ENCODE measurements at places on chromosomes 3 and 15.

GRCh38 chr3:84960581-84960980 lies 1.8 kb downstream of the CADM2 start:
- no peak for DNase-seq

GRCh38 chr3:187821616-187822317 lies 76.5 kb upstream of the BCL6 start:
- no peak for DNase-seq

DNA sequence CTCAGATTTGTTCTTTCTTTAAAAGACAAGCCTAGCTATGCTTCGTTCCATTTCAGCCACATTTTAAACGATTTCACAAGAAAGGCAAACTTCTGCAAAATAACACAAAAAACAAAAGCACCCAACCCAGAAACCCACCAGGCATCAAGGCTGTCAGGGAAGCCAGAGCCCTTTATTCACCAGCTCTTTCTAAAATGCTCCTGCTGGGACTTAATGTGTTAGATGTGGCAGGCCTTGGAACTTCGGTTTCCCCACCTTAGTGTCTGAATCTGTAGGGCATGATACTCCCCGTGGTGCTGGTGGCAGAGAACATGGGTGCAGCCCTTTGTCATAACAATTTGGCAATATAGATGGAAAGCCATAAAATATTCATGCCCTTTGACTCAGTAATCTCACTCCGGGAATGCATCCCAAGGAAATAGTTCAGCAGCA lies 56.8 kb upstream of the LCTL start:
- no peak for DNase-seq

- DNase-seq = no peak
Measured at GRCh38 chr3:44992555-44993470, 16.8 kb downstream of the EXOSC7 start.

DNA sequence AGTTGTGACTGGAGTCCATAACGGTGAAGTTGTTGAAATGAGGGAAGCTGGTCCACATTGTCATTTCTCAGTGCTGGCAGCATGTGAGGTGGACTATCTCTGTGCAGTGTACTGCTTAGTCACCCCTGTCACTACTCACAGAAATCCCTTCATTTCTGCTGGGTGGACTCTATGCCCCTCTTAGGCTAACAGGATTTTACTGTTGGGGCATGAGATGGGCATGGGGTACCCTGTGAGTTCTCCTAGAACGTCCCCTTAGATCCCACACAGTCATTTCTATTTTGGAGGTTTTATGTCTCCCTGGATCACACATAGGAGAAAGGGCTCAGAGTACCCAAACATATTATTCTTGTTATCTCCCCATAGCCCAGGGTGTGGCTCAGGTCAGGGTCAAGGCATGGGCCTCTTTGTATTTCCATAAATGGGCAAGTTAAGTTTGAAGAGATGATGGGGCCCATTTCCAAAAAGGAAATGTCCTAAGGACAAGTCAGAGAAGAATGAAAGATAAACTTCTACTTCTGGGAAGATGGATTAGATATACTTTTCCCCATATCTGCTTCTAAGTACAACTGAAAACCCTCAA lies 15.2 kb downstream of the P2RY1 start:
- DNase-seq = no peak

- no peak for DNase-seq
Measured at GRCh38 chr15:36818260-36818659, 238.8 kb downstream of the CDIN1 start.

DNA sequence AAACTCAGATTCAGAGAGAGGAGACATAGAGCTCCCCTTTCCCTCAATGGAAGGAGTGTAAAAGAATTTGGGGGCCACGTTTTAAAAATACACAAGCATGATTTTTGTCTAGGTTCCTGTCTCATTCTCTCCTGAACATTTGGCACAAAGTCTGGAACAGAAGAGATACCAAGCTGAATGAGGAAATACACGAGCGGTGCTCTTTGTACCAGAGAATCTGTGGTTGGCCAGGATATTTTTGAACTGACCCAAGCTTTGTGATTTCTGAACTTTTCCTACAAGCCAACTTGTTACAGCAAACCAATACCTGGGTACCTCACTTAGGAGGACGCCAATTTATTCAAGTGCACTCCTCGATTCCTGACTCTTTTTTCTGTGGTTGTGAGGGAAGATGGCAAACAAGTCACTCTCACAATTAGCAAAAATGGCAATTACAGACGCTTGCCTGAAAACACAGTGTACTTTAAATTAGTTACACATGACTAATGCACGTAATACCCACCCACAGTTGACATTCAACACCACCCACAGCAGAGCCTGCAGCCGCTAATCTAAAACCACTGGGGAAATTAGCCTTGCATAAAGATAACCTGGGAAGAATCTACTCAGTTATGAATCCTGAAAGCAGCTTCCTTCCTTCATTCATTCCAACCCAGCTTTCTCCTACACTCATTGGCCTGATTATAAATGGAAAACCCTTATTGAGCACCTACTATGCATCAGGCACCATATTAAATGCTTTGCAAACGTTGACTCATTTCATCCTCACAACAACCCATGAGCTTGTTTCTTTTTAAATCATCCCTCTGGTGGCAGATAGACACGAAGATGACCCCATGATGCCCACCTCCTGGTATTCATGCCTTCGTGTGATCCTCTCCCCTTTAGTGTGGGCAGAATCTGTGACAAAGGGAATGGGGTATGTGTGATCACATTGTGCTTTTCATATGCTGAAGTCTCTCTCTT lies 293.5 kb downstream of the KBTBD8 start:
- DNase-seq = no peak

- DNase-seq = no peak
Measured at GRCh38 chr15:42175671-42176070, 19.2 kb upstream of the PLA2G4F start.

GRCh38 chr15:65071381-65071811 lies 3.6 kb upstream of the RASL12 start:
- no peak for DNase-seq

GRCh38 chr3:26406636-26407035 lies 215.9 kb upstream of the LRRC3B start:
- no peak for DNase-seq

DNA sequence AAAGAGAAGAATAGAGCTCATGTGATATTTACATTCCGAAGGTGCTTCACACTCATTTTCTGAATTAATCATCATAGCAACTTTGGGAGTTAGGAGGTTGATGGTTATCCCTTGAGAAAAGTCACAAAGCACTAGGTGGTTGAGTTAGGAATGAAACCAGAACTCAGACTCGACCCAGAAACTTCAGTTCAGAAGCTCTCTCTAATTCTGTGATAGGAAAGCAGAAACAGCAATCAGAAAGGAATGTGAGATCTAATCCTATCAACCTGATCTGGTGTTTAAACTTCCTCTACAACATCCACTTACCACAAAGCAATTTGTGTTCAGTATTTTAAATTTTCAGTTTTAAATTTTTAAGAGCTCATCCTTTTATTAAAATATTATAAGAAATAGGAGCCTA lies 211.2 kb downstream of the CNTN3 start:
- no peak for DNase-seq

GRCh38 chr3:136804141-136804540 lies 14.8 kb upstream of the SLC35G2 start:
- no peak for DNase-seq

GRCh38 chr15:33298631-33299030 lies 12.1 kb upstream of the RYR3 start:
- no peak for DNase-seq

GRCh38 chr15:89377842-89378295 lies 43.2 kb upstream of the POLG start:
- DNase-seq = no peak

DNA sequence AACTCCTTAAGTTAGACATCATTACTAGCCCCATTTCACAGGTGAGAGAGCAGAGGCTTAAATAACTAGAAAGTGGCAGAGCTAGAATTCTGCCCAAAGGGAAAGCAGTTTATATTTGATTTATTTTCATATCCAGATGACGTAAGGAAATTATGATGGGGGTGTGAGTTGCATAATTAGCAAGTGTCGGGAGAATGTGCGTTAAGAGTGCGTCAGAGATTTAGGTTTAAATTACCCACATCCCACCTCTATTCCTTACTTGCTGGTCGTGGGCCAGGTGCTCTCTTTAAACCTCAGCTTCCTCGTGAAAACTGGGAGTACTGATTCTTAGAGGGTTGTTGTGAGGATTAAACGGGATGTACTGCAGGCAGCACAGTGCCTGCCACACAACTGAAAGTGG lies 32.3 kb downstream of the FSTL1 start:
- DNase-seq = no peak

- no peak for DNase-seq
Measured at GRCh38 chr15:37097144-37097919, 3.0 kb downstream of the MEIS2 start.

- no peak for DNase-seq
Measured at GRCh38 chr3:72768936-72769335, 79.3 kb downstream of the SHQ1 start.

GRCh38 chr3:9793161-9793781 lies 389 bp downstream of the ARPC4 start:
- DNase-seq = no peak

- DNase-seq = peak; percentile 13
Measured at GRCh38 chr15:68650901-68651709, 72.3 kb downstream of the CORO2B start.

GRCh38 chr15:68691705-68692104 lies 112.9 kb downstream of the CORO2B start:
- no peak for DNase-seq

- DNase-seq = no peak
Measured at GRCh38 chr15:43213466-43213865, 7.4 kb downstream of the EPB42 start.

- no peak for DNase-seq
Measured at GRCh38 chr15:40061212-40061901, 22.4 kb upstream of the SRP14 start.

- DNase-seq = no peak
Measured at GRCh38 chr15:57550640-57551039, 41.1 kb upstream of the MYZAP start.

DNA sequence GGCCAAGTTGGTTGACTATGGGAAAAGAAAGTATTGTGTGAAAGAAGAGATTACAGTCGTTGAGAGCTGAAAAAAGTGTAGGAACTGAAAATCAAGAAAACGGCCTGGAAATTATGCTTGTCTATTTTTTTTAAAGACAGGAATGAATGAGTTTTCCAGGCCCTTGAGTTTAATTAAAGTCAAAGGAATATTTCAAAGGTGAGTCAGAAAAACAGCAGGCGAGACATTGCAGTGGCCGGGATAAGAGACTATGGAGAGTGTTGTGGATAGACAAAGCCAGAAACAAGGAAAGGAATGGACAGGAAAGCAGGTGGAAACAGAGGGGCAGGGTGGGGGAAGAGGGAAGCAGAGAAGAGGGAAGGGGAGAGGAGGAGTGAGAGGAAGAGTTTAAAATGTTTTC lies 275.1 kb upstream of the LRTM1 start:
- DNase-seq = no peak

- no peak for DNase-seq
Measured at GRCh38 chr3:175735866-175736265, 876.7 kb downstream of the NAALADL2 start.

DNA sequence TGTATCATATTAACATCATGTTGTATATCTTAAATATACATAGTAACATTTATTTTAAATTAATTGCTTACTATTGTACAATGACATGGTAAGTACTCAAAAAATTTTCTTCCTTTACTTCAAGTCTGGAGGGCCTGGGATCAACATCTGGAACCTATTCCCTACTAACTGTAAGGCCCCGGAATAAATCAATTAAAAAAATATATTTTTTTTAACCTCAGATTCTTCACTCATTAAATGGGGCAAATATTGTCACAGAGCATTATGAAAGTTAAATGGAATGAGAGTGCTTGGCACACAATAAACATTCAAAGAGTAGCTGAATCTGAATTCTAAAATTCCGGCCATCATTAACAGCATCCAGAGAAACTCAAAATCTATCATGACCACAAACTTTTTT lies 16.5 kb downstream of the GSK3B start:
- no peak for DNase-seq

DNA sequence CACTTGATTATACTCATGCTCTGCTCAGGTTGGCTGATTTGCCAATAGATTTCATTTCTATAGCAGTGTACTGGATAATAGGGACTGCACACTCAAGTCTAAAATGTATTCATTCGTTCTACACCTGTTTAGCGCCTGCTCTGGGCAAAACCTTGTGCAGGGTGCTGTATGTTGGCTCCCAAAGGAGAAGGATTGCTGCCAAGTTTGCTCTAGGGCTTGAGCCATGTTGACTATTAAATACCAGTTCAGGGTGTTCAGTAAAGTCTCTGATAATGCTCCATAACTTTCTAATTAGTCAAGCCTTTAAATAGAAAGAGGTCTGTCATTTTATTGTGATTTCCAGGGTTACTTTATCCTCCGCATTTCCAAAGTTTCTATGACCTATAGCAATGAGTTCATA lies 470.2 kb downstream of the MAGI1 start:
- DNase-seq = no peak

- no peak for DNase-seq
Measured at GRCh38 chr3:70261283-70261682, 51.2 kb downstream of the MDFIC2 start.

DNA sequence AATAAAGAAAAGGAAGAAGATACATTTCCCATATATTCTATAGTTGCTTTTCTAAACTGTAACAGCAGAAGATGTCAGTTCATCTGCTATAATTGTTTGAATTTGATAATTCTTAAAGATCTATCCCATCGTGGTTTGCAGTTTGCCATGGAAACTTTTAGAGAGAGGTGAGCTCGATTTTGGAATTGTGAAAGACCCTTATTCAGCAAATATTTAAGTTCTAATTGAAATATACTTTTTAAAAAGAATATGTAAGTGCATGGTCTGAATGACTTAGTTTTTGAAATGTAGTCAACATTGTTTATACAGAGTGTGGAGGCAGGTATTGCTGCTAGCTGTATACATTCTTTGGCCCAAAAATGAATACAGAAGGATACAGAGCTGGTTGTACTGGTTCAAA lies 127.7 kb downstream of the PDE8A start:
- no peak for DNase-seq

DNA sequence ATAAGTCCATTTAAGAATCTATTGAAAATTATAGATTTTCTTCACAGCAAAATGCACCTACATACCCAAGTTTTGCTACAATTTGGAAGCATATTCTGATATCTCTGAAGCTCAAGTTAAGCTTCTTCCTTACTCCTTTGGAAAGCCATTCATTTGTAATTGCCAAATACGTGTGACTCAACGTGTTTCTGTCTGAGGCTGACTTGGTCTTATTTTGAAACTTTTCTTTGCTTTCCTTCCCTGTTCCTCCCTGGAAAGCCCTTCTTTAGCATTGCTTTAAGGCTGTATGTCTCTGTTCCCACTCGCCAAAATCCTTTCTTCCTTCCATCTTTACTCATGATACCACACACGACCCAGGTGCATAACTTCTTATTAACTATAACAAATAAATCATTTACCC lies 232.0 kb downstream of the ZBBX start:
- no peak for DNase-seq
